ENCODE measurements at places on chromosomes 2 and 18. TPM values are rescaled to one million over a fixed set of nuclear protein-coding genes. Genes with fewer than 3 reads are reported as not detected.

GRCh38 chr2:12767541-12767940 is 50.8 kb downstream of the TRIB2 start:
- no peak for DNase-seq

DNA sequence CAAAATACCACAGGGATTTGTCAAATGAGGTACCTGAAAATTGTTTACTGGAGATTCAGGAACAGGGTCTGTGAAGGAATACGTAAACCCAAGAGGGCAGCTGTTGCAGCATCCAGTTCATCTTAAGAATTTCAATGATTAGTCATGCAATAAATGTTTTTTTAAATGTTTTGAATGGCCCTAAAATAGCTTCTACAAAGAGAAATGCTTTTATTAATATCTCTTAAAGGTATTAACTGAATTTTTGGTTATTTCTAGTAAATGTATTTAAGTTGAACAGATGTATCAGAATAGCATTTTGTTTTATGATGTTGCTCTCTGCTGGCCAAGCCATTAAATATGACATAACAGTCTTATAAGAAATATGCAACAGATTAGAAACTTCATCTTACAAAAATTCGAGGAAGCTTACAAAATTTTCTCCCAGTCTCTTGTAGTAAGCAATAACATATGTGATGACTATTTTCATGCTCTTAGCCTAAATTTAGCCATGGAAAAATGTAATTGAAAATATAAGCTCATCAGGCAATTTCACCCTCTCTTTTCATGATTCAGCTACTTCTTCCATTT is 863.9 kb downstream of the SUCLG1 start:
- DNase-seq, result no peak

DNA sequence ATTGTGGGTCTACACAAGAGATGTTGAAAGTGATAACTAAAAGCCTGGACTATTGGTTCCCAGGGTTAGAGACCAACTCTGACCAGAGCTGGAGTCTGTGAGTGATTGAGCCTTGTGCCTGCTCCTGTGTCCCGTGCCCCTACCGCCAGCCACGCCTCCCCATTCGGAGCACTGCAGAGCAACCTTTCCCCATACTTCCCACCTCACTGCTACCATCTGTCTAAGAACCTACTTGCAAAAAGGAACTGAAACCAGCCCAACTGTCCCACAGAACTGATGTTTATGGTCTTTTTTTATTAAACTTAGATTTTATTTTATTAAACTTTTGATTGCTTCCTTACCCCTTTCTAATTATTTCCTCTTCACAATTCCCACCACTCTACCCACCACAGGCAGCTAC is 300.3 kb upstream of the MGAT5 start:
- DNase-seq, result no peak

GRCh38 chr2:25473131-25473530 is 131.4 kb upstream of the DNMT3A start:
- DNase-seq, result no peak

- DNase-seq, result no peak
Observed at GRCh38 chr2:203578759-203579643, 43.9 kb upstream of the RAPH1 start.

DNA sequence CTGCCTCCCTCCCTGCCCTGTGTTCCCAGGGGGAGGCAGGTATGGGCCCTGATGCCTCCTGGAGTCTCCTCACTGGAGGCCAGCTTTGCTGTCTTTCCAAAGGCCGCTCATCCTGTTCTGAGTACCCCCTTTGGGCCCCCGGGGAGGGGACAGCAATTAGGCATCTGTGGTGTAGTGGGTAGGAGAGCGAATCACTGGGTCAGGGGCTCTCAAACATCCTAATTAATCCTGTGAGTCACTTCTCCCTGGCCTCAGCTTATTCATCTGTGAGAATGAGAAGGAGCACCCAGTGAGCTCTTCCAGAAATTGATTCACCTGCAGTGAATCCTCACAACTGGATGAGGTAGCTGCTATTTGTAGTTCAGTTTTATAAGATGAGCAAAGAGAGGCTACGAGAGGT is 16.4 kb downstream of the TET3 start:
- no peak for DNase-seq

GRCh38 chr18:39946623-39947061 is 2008.4 kb upstream of the PIK3C3 start:
- DNase-seq, result no peak

DNA sequence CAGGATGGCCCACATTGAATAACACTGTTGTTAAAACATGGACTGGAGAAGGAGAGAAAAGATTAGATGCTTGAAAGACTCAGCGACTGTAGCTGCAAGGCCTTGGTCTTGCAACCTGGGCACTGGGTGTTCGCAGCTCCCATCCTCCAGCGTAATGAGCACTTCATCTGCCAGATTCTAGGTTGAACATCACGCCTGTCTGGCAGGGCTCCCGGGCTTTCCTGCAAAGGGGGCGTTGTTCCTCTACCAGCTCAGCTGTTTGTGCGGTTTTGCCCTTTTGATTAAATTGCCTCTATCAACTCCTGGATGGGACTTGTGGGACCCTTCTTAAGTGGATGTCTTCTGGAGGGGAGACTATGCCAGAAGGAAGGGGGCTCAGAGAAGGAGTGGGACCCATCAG is 215.4 kb downstream of the KLHL29 start:
- no peak for DNase-seq

DNA sequence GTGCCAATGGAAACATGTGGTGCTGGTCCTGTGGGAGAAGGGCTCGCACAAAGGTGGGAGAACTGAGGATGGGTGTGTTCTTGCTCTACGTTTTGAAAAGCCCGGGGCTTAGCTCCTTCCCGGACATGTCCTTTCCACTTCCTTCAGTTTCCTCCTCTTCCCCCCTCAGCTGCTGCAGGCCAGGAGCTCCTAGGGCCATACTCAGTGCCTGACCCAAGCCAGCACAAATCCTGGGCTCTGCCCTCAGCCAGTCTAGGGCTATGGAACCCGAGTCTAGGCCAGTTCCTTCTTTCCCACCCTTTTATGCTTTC is 1.4 kb upstream of the SIX2 start:
- no peak for DNase-seq

DNA sequence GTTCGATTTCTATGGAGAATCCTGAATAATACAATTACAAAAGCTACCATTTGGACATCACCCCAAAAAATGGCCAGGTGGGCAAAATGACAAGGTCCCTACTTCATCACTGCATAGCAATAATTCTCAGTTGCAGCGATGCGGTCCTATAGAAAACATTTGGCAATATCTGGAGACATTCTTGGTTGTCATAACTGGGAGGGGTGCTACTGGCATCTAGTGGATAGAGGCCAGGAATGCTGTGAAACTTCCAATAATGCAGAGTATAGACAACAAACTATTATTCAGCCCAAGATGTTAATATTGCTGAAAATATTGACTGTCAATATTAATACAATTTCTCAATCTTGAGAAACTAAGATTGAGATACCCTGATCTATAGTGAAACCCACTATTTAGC is 637.8 kb upstream of the PKDCC start:
- DNase-seq, result no peak

DNA sequence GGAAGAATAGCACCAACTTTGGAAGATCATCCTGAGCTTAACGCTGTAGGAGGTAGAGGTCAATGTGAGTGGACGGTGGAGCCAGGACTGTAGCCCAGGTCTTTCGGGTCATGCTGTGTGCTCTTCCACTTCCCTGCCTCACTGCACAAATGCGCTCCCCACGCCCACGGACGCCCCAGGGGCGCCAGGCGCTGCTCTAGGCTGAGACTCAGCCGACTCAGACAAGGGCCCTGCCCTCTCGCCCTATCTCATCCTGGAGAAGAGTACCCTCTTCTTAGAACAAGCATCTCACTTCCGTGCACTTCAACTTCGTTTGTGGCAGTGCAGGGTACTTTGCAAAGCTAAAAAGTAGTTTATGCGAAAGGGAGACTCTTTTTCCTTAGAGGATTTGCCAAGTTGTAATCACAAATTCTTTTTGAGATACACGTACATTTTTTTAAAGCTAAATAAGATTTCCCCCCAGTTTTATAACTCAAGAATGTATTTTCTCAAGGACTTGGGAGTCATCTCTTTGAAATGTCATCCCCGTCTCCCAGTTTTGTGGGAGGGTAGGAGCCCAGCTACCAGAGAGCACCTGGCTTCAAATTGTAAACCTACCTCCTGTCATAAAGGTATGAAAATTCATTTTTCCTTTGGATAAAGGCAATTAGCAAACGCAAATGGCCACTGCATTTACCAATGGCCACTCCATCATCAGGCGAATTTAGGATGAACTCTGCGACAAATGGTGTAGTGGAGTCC is 1.2 kb upstream of the PRELID3A start:
- DNase-seq, result no peak

DNA sequence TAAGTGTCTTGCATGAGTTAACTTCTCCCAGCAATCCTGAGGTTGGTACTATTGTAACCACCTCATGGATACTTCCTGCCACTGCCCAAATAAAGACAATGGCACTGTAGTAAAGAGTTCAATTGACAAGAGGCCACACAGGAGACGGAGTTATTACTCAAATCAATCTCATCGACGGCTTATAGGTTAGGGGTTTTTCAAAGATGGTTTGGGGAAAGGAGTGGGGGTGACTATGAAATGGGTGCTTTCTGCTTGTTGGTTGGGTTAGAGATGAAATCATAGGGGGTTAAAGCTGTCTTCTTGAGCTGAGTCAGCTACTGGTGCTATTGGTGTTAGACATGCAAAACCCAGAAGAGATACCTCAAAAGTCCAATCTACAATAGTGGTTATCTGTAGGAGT is 1258.0 kb upstream of the ZEB2 start:
- no peak for DNase-seq

DNA sequence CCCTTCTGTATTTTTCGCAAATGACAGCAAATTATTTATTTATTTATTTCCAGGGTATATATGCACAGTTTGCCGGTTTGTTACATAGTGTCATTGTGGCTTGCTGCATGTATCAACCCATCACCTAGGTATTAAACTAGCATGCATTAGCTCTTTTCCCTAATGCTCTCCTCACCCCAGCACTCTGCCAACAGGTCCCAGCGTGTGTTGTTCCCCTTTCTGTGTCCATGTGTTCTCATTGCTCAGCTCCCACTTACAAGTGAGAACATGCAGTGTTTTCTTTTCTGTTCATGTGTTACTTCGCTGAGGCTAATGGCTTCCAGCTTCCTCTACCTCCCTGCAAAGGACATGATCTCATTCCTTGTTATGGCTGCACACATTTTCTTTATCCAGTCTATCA is 592.3 kb downstream of the TRIB2 start:
- no peak for DNase-seq

DNA sequence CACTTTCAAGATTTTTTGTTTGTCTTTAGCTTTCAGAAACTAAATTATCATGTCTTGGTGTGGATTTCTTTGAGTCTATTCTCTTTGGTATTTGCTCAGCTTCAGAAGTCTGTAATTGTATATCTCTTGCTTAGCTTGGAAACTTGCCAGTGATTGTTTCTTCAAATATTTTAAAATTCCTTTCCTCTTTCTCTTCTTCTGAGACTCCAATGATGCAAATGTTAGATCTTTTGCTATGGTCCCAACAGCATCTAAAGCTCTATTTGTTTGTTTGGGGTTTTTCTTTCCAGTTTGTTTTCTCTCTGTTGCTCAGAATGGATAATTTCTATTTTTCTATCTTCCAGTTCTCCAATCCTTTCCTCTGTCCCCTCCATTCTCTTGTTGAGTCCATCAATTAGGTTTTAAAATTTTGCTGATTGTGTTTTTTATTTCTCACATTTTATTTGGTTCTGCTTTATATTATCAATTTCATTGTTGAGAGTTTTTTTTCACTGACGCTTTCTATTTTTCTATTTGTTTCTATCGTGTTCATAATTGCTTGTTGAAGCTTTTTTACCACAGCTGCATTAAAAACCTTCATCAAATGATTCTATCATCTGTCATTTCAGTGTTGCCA is 81.5 kb upstream of the DAPL1 start:
- DNase-seq, result no peak

POTEI gene
- polyA plus RNA-seq, result 0.90 TPM

DCC gene
- 4.5 TPM for polyA plus RNA-seq

IL18R1 gene
- 2.2 TPM for polyA plus RNA-seq

ADCYAP1 gene
- polyA plus RNA-seq, result 0.05 TPM

NEU2 gene
- not detected for polyA plus RNA-seq
